ENCODE measurements at places on chromosomes 2 and 18.
A peak's percentile ranks its signal among the peaks of the same experiment; 100 is the strongest.

- no peak for DNase-seq
Observed at GRCh38 chr2:213991453-213992108, 419.3 kb upstream of the VWC2L start.

GRCh38 chr2:108829578-108830310 lies 43.2 kb downstream of the CCDC138 start:
- no peak for DNase-seq

GRCh38 chr18:5771343-5771742 lies 124.0 kb downstream of the TMEM200C start:
- no peak for DNase-seq

GRCh38 chr2:196380098-196380497 lies 208.7 kb upstream of the STK17B start:
- DNase-seq: no peak

GRCh38 chr18:43314941-43315340 lies 37.7 kb upstream of the SYT4 start:
- no peak for DNase-seq

GRCh38 chr18:68498636-68499035 lies 216.3 kb downstream of the TMX3 start:
- DNase-seq: no peak

GRCh38 chr2:55970500-55970899 lies 46.9 kb upstream of the EFEMP1 start:
- no peak for DNase-seq

- DNase-seq: peak; percentile 13
Observed at GRCh38 chr18:48358868-48359267, 50.3 kb downstream of the ZBTB7C start.

- no peak for DNase-seq
Observed at GRCh38 chr2:96702098-96702785, 37.6 kb downstream of the LMAN2L start.

DNA sequence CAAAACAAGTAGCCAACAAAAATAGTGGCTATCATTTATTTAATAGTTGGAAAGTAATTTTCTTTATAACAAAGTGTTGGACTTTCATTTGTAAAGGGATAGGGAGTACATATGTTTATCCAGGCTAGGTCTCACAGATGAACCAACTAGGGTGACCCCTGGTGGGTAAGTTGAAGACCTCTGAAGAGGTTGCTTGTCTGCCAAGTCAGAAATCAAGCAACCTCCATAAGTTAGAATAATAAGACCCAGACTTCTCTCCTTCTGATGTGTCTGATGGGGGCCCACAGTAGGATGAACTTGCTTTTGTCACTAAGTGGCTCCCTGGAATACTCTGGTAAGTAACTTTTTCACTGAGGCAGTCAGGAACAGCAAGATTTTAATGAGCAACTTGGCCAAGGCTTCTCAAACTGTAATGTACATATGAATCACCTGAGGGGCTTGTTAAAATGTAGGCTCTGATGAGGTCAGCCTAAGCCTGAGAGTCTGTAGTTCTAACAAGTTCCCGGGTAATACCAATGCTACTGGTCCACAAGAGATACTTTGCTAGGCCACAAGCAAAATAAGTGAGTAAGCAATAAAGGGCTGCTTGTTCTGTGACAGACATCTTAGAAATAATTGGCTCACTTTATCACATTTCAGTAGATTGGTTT lies 319.6 kb downstream of the PIK3C3 start:
- DNase-seq: no peak

DNA sequence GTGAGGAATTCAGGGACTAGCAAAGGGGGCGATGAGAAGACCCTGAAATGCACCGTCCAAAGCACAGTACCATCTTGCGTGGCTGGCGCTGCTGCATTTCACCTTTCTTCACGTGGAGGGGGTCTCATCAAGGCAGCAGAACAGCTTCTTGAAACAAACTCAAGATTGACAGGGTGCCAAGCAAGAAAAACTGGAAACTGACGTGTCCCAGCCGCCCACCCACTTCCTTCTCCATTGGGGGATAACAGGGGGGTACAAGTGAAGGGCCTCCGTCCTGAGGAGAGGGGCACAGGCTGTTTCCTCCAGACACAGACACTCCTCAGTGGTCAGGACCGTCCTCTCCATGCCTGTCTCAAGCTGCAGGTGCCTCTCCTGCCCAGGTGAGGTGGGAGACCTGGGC lies 32.5 kb downstream of the HDAC4 start:
- DNase-seq: no peak

- DNase-seq: no peak
Observed at GRCh38 chr2:231132129-231132528, 7.3 kb upstream of the HTR2B start.

DNA sequence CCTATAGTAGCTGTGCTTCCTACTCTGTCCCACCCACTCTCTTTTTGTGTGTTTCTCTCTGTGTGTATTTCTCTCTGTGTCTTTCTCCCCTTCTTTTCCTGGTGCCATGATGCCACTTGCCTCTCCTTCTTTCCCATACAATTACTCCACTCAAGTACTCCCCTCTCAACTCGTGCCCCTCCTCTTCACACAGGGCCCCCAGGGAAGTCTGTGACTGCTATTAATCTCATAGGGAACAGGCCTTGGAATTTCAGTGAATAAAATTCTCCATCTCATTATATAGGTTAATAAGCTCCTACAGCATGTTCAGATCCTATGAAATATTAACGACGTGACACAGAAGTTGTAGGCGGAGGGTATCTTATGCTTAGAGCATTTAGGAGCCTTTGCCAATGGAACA lies 205.9 kb upstream of the EPHA4 start:
- no peak for DNase-seq

- DNase-seq: no peak
Observed at GRCh38 chr2:120878970-120879369, 143.3 kb downstream of the GLI2 start.

GRCh38 chr18:29156531-29156930 lies 979.6 kb upstream of the CDH2 start:
- DNase-seq: no peak
